ENCODE measurements at places on chromosomes 11 and 22.

GRCh38 chr11:76699451-76700091, 29.0 kb upstream of the LRRC32 start:
- DNase-seq = no peak

GRCh38 chr22:39146256-39147101, 6.0 kb downstream of the CBX7 start:
- no peak for DNase-seq

- DNase-seq = no peak
Measured at GRCh38 chr11:10556590-10556989, 11.9 kb downstream of the LYVE1 start.

DNA sequence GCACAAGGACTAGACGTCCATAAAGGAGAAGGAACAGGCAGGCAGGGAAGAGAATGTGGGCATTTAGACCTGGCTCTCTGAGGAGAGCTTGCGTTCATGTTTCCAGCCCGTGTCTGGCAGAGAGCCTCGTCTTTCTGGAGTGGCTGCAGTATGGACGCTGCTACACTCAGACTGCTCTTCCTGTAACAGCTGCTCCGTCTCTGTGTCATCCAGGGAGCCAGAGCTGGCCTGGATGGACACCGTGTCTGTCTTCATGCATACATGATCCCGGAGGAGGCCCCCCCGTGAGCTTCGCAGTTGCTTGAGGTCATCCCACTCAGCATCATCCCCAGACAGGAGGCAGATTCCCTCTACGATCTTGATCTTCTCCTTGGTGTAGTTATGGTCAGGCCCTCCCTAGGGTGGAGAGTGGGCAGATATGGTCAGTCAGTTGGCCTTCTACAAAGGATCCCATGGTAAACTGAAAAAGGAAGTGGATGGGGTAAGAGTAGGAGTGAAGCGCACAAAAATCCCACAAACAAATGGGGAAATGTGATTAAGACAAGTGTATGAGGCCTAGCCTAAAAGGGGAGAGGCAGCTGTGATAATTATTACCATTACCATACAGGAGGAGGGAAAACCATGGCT, 13.0 kb upstream of the CKAP5 start:
- no peak for DNase-seq

GRCh38 chr11:84963240-84963639, 663.9 kb downstream of the DLG2 start:
- no peak for DNase-seq

- no peak for DNase-seq
Measured at GRCh38 chr11:73781303-73781702, 6.4 kb upstream of the MRPL48 start.

DNA sequence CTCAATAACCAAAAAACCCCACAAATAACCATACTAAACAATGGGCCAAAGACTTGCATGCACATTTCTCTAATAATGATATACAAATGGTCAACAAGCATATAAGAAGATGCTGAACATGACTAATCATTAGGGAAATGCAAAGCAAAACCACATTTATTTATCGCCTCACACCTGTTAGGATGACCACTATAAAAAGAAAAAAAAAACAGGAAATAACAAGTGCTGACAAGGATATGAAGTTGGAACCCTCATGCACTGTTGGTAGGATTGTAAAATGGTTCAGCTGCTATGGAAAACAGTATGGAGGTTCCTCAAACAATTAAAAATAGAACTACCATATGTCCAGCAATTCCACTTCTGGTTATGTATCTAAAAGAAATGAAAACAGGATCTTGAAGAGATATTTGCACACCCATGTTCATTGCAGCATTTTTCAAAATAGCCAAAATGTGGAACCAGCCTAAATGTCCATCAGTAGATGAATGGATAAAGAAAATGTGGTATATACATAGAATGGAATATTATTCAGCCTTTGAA, 66.2 kb downstream of the AMBRA1 start:
- no peak for DNase-seq

DNA sequence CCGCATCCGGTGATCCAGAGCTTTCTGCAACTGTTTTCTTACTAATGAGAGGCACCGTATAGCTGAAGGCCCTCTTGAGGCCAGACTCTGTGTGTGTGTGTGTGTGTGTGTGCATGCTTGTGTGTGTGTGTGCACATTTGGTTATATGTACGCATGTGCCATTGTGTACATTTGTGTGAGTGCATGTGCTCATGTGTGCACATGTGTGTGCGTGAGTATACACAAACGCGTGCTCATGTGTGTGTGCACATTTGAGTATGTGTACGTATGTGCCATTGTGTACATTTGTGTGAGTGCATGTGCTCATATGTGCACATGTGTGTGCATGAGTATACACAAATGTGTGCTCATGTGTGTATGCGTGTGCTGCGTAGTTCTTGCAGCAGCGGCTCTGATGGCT, 12.3 kb upstream of the FGF19 start:
- DNase-seq = no peak

DNA sequence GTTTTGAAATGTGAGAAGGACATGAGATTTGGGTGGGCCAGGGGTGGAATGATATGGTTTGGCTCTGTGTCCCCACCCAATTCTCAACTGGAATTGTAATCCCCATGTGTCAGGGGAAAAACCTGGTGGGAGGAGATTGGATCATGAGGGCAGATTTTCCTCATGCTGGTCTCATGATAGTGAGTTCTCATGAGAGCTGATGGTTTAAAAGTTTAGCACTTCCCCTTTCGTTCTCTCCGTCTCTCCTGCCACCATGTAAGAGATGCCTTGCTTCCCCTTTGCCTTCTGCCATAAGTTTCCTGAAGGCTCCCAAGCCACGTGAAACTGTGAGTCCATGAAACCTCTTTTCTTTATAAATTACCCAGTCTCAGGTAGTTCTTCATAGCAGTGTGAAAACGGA, 113.5 kb downstream of the FCHSD2 start:
- DNase-seq = no peak

DNA sequence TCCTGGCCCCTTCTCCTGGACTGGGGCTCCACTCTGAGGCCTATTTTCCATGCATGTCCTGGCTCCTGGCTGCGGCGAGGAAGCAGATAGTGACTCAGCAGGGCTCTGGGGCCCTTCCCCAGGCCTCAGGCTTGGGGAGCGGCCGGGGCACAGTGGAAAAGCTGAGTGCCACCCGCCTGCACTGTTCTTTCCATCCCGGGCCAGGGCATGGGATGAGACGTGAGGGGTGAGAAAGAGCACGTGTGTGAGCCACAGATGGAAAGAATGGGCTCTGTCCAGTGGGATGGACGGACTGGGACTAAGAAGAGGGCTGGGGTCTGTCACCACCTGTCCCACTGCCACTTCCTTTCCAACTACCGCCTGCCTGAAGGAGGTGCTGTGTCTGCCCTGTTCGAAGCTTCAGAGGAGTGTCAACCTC, 12.8 kb downstream of the SLC37A2 start:
- DNase-seq = no peak

DNA sequence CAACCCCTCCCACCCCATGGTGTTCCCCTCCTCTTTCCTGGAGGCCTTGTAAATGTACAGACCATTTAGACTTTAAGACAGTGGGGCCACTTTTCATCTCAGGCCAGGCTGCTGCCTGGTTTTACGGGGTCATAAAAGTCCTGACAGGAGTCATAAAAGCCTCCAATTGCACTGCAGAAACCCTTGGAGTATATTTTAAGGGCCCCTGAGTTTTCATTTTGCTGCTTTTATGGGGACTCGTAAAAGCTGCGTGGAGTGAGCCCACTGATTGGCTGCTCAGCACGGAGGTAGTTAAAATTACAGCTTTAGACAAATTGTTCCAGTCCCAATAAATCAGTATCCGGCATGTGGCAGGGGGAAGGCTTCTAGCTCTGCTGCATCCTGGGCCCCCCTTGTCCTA, 627.6 kb downstream of the NTM start:
- DNase-seq = no peak

DNA sequence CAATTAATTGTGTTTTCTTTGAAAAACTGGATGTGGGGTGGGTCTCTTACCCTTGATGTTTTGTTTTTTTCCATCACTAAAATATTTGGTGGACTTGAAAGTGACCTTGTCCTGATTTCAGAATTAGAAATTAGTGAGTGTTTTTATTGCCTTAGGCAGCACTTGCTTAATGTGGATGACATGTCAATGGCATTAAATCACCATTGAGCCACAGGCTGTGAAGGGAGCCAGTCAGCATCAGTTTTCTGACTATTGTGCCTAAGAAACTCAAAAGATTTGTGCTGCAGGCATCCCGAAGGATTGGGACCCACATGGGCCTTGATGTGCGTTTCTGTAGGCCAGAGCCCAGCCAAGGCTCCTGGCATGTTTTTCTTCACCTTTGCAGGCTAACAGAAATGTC, 53.8 kb downstream of the SWAP70 start:
- DNase-seq = no peak

DNA sequence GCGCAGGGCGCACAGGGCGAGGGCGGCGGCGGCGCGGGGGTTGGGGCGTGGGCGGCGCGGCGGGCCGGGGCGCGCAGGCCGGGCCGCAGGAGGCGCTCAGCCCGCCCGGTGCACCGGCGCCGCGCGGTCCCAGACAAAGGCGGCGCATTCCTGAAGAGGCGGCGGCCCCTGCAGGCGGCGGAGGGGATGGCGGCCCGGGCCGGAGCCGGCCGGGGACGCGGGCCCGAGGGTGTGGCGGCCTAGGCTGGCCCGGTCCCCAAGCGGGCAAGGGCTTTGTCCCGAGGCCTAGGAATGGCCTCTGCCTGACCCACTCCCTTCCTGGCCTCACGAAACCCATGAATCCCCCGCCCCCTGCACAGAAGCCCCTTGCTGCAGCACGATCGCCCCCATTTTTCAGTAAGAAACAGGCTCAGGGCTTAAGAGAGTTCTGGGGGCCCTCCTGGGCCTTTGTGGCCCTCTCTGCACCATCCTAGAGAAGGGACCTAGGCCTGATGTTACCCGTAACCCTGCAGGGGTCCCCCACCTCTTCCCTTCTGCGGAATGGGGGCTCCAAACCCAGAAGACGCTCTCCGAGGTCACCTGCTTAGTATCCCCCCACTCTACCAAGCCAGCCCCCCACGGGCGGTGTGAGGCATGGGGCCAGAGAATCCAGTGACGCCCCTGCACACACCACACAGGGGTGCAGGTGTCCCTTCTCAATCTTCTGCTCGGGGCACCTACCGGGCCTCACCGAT, at the start of gene RTN4R:
RTN4R (minus strand) TSS at position 40 of the 734 bp plus-strand sequence. CDS start 226 bp downstream, outside the sequence.
- peak; percentile 68 for DNase-seq

DNA sequence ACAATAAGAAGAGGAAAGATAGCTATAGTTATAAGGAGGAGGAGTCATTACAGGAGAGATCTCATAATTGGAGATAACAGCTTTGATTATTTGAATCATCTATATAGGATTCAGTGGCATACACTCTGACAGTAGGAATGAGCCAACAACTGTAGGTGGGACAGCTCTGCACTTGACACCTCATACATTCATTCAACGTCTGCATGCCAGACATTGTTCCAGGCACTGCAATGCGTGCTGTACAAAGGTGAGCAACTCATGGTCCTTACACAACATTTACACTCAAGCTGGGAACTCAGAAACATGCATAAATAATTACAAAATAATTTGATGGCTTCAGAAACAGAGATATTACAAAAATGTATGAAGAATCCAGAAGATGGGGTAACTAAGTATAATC, 154.3 kb downstream of the MSANTD4 start:
- no peak for DNase-seq

DNA sequence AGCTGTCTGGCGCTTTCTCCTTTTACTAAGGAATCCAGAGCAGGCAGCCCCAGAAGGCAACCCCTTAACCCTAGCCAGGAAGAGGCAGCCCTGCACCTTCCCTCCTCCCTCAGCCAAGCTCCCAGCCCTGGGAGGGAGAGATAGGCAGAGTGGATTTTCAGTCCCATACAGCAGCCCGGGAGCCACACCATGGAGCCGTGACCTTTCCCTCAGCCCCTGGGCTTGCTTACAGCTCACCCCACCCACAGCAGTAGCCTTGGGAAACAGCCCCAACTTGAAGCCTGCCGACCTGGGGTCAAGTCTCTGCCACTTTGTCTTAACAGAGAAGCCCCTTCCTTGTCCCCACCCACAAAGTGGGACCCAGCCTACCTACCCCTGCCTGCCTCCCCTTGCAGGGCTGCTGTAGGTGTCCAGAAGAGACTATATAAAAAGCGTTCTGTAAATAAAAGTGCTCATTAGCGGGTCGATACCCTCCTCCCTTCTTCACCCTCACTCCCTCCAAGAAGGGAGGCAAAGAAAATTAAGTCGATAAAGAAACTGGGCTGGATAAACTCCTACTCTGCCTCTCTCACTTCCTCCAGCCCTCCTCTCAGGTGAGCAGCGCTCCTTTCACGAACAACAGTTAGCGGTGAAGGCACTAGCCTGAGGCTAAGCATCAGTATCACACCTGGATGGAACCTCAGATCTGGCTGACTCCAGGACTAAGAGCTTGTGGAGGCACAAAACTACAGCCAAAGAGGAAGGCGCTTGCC, 4.2 kb downstream of the TST start:
- DNase-seq = no peak

GRCh38 chr11:103601225-103601846, 435.1 kb upstream of the DDI1 start:
- no peak for DNase-seq

- peak; percentile 26 for DNase-seq
Measured at GRCh38 chr11:134252346-134253187, 585 bp downstream of the THYN1 start.

- DNase-seq = no peak
Measured at GRCh38 chr22:47230251-47230650, 467.8 kb downstream of the TBC1D22A start.

GRCh38 chr11:14262271-14262846, 96.6 kb downstream of the RRAS2 start:
- DNase-seq = no peak

Measured in CD4-positive, alpha-beta T cell treated with Interleukin-6 for 4 hours (primary cell).